Heart right ventricle (tissue), 16 donors: ENCODE measurements at places on chromosomes 12 and 14. TPM values are rescaled to one million over a fixed set of nuclear protein-coding genes. Genes with fewer than 3 reads are reported as not detected.

Gene CLEC2D
- 3.4 TPM for total RNA-seq

- DNase-seq, result no peak
These were observed 537.4 kb downstream of the PRKD1 start for GRCh38 chr14:29390081-29390832.

Gene OTUB2
- 0.37 TPM for total RNA-seq

GRCh38 chr14:72525087-72525915, 368.6 kb downstream of the DPF3 start:
- no peak for DNase-seq

- DNase-seq, result no peak
These were observed 304 bp downstream of the KCTD10 start for GRCh38 chr12:109476807-109477184.

Gene SIX6
- total RNA-seq, result not detected

DNA sequence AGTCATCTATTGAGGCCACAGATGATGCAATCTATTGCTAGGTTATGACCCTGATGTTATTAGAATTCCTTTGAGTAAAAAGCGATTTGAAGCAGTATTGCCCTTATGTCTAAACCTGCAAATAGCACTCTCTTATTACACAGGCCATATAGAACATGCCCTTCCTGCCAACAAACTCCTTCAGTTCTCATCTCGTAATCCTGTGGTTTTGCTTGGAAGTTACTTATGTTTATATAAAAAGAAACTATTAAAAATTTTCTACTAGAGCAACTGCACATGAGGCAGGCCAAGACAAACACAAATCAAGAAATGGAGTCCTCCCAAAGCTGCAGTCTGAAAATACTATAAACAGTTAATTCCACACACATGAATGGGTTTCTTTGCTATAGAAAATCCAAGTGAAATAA, 1200.2 kb downstream of the LRFN5 start:
- no peak for DNase-seq

DNA sequence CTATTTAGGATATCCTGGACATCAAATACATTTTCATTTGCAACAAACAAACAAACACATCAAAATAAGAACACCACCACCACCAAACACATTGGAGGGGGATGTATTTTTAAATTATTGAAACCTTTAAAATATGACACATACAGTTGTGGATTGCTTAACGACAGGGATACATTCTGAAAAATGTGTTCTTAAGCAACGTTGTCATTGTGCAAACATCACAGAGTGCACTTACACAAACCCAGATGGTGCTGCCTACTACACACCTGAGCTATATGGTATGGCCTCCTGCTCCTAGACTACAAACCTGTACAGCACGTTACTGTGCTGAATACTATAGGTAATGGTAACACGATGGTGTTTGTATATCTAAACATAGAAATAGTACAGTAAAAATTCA, 19.4 kb downstream of the PYGL start:
- DNase-seq, result no peak

- no peak for DNase-seq
These were observed 14.3 kb downstream of the SERPINA10 start for GRCh38 chr14:94278731-94279130.

GRCh38 chr14:56996721-56997399, 186.6 kb upstream of the OTX2 start:
- DNase-seq, result no peak

Gene CRACR2A
- 2.4 TPM for total RNA-seq

GRCh38 chr12:19962192-19962591, 406.1 kb upstream of the PDE3A start:
- DNase-seq, result no peak

GRCh38 chr12:84128117-84128991, 784.2 kb downstream of the SLC6A15 start:
- no peak for DNase-seq

Gene PLXNC1
- total RNA-seq, result 1.0 TPM

DNA sequence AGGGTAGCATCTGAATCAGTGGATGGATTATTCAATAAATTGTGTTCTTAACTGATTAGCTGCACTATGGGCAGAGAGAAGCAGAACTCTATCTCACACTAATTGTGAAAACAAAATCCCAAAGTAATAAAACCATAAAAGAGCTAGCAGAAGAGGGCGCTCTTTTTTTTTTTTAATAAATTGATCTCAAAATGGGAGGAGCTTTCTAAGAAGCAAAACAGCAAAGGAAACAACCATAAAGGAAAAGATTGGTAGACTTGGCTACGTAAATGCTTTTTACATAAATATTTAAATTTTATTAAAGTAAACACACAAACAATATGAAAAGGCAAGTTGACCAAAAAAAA, 1.5 kb upstream of the TM7SF3 start:
- no peak for DNase-seq
